NCI-H187 (cell line): ENCODE measurements at places on chromosomes 13 and 19.

GRCh38 chr13:94548821-94549231, 47.1 kb downstream of the TGDS start:
- peak; percentile 44 for DNase-seq

GRCh38 chr13:89688918-89689317, 1658.6 kb upstream of the MIR17HG start:
- DNase-seq: no peak

GRCh38 chr19:32208060-32208459, 137.3 kb upstream of the ZNF507 start:
- DNase-seq: no peak

DNA sequence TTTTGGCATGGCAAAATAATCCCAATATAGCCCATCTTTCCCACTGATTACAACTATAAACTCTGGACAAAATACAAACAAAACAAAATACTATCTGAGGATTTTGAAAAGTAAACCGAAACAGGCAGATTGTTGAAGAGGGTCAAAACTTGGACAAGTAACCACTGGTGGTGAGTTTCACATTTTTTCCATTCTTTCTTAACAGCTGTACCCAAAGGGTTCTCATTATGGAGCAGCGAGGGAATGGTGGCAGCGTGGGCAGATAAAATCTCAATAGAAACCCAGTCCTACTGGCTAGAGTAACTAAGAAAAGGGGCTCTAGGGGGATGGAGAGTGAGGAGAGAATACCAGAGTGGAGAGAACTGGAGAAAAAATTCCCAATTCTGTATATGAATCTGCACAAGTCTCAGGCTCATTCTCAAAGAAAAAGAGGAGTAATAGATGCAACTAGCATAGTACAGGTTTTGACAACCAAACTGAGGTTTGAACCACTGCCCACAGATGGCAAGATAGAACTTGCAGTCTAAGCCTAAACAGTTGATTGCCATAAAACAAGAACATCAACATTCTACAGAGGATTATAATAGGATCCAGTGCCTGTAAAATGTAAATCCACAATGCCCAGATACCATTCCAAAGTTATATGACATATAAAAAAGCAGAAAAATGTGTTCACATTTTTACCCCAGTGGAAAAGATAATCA, 284.5 kb downstream of the KCNRG start:
- no peak for DNase-seq

DNA sequence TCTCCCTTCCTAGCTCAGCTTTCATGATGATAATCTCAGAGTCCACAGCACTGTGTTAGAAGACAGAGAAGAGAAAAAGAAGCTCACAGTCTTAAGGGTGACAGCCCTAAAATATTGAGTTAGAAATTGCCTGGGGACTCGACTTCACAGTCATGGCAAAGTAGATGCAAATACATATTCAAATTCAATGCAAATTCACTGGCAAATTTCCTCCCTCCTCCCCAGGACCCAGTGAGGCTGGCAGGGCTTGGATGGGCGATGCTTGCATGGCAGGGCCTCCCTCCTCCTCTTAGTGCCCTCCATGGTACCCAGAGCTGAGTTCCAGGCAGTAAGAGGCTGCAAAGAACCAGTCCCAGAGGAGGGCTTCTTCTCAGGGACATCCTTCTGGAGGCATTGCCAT, 115.6 kb upstream of the UQCRFS1 start:
- no peak for DNase-seq

- no peak for DNase-seq
These were observed 45.8 kb downstream of the TNFSF13B start for GRCh38 chr13:108315273-108315672.

DNA sequence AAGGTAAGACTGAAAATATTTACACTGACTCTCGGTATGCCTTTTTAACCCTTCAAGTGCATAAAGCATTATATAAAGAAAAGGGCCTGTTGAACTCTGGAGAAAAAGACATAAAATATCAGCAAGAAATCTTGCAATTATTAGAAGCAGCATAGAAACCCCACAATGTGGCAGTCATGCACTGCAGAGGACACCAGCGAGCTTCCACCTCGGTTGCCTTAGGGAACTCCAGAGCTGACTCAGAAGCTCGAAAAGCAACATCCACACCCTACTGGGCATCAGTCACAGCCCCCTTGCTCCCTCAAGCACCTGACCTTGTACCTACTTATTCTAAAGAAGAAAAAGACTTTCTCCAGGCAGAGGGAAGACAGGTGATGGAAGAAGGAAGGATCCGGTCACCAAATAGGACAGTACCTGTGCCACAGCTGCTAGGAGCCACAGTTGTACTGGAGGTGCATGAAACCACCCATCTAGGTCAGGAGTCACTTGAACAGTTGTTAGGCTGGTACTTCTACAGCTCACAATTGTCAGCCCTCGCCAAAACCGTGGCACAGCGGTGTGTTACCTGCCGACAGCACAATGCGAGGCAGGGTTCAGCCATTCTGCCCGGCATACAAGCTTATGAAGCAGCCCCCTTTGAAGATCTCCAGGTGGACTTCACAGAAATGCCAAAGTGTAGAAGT, 2.9 kb downstream of the ZNF816 start:
- no peak for DNase-seq

- peak; percentile 60 for DNase-seq
These were observed 2.8 kb downstream of the ZFP36 start for GRCh38 chr19:39409208-39410016.

DNA sequence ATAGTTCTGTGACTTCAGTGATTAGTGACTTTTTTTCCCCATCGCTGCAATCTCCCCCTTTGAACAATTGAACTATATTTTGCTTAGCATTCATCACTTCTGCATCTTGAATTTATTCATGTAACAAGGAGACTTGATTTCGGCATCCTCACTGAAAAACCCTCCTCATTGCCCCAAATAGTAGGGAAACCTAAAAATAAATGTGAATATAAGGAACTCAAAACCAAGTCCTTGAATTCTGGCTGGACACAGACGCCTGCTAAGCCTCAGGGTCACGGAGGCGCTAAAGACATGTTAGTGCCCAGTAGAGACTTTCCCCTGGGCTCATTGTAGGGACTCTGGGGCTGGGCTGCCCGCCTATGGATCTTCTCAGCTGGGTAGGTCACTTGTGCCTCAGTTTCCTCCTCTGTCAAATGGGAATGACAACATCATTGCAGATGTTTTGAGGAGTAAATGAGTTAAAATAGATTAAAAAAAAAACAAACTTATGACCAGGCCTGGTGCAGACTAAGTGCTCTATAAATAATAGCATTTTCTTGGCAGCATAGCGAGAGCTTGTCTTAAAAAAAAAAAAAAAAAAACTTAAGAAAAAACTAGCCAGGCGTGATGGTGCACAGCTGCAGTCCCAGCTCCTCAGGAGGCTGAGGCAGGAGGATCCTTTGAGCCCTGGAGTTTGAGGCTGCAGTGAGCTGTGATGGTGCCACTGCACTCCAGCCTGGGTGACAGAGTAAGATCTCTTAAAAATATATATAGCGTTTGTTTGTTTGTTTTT, 1.8 kb upstream of the ADGRE5 start:
- no peak for DNase-seq

- DNase-seq: no peak
These were observed 330.6 kb downstream of the SPRY2 start for GRCh38 chr13:80010286-80010831.

GRCh38 chr19:292281-292884, 1.2 kb upstream of the PLPP2 start:
- DNase-seq: no peak

GRCh38 chr13:39410096-39410901, 192.7 kb downstream of the LHFPL6 start:
- DNase-seq: no peak

DNA sequence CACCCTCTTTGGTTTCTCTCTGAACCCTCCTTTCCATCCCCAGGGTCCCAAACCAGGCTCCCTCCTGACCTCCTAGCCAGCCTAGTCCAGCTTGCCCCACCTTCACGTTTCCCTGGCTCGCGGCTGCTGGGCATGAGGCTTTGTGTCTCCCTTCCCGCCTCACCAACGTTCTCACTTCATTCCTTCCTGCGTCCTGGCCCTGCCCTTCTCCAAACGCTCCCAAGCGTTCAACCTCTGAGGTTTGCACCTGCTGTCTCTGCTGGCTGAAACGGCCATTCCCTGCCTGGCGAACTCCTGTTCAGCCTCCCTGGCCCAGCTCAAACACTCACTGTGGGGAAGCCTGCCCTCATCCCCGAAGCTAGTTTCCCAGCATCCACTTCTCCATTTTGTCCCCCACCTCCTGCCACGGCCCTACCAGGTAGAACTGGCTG, 12.4 kb downstream of the EPS8L1 start:
- DNase-seq: no peak

- DNase-seq: no peak
These were observed 16.0 kb downstream of the PIP5K1C start for GRCh38 chr19:3684054-3684816.

DNA sequence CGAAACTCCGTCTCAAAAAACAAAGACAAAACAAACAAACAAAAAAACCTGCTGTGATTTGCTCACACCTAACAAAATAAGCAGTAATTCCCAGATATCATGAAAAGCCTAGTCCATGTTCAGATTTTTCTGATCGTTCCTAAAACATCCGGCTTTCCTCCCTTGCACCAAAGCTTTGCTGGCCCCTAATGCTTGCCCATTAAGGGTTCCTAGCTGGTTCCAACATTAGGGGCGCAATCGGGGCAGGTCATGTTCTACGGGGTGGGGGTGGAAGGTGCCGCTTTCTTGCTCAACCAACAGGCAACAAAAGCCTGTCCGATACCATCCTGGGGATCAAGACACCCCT, 25.5 kb upstream of the FXYD3 start:
- DNase-seq: no peak

DNA sequence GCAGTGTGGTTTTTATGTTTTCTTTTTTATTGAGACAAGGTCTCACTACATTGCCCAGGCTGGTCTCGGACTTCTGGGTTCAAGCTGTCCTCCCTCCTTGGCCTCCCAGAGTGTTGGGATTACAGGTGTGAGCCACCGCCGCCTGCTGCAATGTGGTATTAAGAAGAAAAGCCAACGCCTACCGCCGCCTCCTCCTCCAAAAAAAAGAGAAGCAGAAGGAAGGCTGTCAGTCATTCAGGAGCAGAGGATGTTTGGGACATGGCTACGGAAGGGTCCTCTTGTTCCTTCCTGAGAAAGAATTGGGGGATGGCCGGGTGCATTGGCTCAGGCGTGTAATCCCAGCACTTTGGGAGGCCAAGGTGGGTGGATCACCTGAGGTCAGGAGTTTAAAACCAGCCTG, 1.2 kb downstream of the PPP1R37 start:
- no peak for DNase-seq

DNA sequence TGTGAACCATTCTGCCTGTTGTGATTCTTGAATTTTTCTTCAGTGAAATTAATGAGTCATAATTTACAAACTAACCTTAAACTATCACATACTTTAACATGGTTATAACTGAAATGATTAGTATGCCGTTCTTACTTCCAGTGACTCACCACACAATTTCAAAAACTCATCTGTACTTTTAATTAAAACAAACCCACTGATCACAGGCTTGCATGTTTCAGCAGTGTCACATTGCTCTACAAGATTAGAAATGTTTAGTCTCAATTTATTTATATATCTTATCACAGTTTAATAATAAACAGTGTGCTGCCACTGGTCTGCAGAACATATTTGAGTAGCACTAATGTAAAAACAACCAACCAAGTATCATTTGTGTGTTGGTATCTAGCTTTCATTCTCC, 2227.9 kb upstream of the PCDH20 start:
- no peak for DNase-seq

DNA sequence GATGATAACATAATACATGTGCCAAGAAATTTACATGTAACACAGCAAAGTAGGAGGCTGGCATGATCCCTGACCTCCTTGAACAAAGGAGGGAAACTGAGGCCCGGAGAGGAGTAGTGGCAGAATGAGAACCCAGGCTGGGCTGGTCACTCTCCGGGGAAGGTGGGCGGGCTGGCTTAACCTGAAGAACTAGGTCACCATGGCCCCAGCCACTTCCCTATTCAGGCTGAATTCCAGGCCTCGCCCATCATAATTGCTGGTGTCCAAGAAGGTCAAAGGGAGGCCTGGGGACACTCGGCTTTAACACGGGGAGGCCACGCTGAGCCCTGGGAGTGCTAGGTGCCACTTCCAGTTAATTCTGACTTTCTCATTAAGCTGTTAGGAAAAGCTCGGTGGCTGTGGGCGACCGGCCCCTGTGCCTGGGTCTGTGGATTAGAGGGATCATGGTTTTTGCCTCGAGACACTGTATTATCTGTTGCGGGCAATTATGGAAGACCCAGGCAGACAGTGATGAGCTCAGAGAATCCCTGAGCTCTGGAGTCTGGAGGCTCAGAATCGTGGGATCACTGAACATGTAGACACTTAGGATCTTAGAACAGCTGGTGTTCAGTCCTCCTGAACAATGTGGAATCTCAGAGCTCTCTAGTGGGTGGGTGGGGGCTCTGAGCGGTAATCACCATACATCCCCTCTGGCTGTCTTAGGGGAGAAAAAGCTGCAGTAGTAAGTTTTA, 5.0 kb upstream of the TINCR start:
- no peak for DNase-seq

DNA sequence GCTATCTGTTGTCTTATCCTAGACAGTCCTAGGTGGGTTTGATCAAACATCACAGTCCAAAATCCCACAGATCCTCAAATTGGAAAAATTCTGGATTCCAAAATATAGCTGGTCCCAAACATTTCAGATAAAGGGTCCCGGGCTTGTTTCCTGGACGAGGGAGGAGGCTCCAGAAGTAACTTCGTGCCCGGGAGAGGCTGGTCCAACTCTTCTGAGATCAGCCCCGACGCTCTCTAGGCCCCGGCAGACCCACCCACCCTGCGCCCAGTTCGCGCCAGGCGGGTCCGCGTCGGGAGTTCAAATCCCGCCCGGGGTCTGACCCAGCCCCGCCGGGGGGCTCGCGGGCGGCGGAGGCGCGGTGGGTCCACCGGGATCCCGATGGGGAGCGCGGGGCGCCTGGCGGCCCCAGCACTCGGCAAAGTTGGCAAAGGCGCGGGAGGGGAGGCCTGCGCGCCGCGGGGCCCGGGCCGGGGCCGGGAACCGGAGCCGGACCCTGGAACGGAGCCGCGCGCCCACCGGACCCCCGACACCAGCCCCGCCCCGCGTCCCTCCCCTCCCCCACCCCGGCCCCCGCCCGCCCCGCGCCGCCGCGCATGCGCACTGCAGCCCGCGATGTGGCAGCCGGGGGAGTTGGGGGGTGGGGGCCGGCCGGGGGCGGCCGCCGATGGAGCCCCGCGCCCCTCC, 513 bp downstream of the MIER2 start:
- no peak for DNase-seq

DNA sequence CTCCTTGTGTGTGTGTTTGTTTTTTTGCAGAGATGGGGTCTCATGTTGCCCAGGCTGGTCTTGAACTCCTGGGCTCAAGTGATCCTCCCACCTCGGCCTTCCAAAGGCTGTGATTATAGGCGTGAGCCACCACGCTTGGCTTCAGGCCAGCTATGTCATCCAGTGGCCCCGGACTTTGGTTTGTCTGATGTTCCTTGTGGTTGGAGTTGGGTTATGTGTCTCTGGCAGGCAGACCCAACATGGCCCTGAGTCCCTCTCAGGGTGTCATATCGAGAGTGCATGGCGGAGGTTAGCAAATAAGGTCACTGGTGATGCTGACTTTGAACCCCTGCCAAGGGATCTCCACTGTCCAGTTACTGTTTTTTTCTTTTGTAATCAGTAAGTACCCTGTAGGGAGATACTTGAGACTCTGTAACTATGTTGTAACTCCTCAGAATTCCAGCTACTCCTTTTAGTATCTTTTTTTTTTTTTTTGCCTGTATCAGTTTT, 37.3 kb downstream of the SMARCA4 start:
- no peak for DNase-seq

GRCh38 chr19:7560255-7560654, 24.7 kb downstream of the PNPLA6 start:
- no peak for DNase-seq
